ENCODE measurements at places on chromosomes 7 and 10.

DNA sequence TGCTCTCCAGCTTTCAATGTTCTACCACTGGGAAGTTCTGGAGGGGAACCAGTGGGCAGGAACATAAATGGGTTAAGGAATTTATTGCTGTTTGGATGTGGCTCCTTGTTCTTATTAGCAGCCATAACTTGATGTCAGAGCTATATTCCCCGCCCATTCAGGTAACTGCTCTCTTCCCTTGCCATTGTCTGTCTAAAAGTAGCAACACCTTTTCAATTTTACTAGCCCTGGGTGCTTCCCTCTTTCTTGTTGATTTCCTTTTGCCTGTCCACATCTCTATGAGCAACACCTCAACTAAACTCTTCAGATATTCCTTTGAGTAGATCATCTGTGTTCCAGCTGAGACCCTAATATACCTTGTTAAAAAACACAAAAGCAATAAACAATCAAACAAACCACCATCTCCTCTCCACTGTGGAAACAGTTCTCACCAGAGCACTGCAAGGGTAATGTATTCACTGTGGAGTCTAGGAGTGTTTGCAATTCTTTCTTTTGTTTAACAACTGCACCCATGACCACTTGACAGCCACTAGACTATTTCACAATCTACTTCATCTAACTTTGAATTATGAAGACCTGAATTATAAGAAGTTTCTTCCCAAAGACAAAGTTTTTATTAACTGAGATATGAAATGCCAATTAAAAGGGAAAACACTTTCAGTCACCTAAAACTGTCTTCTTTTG, 436.7 kb downstream of the IPMK start:
- no peak for DNase-seq

DNA sequence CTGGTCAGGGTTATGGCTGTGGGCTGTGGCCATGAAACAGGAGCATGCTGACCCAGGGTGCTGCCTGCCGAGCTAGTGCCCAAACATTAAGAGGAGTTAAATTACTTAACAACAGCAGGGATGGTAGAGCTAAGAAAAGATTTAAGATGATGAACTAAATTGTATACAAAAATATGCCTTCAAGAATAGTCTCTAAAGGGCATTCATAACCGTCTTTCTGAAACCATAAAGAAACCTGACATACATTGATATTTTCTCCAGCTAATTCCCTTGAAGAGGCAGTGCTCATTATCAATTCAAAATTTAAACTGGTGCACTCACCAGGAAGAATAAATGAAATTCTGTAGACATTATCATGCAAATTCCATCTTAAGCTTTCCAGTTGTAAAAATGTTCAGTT, 265.8 kb upstream of the TAC1 start:
- DNase-seq, result no peak

DNA sequence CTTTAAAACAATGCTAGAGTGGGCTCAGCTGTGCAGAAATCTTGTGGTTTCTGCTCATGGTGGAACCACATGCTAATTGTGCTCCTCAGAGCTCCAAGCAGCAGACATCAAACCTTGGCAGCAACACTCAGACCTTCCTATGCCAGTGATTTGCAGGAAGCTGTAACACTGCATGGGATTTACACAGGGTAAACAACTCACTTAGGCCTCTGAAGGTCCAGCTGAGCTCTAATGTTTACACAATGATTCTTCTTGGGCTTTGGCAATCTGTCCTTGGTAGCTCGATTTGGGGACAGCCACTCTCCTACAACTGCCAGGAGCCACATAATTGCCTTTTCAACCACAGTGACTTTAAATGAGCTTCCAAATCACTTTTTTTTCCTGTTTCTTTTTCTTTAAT, 97.7 kb upstream of the PDLIM1 start:
- no peak for DNase-seq

GRCh38 chr7:157567666-157568065, 230.9 kb downstream of the DNAJB6 start:
- no peak for DNase-seq

GRCh38 chr10:1290071-1290471, 233.9 kb downstream of the WDR37 start:
- DNase-seq, result no peak

DNA sequence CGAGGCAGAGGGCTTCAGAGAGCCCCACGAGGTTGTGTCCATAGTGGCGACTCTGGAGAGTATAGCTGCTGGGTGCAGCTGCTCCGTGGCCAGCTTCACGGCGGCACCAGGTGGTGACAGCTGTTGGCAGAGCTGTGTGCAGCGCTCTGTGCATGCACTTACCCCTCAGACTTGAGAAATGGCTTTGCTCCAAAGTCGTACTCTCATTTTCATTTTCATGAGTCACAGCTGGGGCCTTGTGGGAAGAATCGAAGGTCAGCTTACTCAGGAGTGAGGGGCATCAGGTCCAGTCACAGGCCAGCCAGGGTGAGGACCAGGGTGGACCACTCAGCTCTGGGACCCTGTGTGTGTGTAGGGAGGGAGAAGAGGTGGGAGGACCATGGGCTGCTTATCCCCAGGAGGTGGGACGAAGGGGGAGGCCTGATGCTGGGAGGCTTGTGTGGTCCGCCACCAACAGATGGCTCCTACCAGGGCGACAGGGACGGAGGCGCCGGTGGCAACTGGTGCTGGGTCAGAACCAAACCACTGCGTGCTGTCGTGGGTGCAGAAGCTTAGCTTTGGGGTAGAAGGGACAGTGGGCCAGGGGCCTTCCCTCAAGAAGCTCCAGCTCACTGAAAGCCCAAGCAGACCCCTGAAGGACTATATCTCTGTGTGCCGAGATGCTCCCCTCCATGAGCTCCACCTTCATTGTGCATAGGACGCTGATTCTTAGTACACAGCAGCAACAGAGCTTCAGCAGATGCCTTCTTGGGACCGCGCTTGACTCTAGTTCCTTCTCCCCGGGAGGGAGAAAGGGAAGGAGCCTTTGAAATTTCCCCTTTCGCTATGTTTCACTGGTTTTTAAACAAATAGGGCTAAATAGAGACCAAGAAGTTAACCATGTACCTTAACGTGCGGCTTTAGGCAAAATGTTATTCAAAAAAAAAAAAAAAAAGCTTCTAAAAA, 225.0 kb downstream of the CELF2 start:
- no peak for DNase-seq
